ENCODE measurements at places on chromosomes 2 and 18. TPM values are rescaled to one million over a fixed set of nuclear protein-coding genes. Genes with fewer than 3 reads are reported as not detected.

Gene GCG
- not detected for total RNA-seq

Gene C2orf78
- not detected for total RNA-seq

Gene RAB6C
- total RNA-seq = not detected

Gene EVX2
- total RNA-seq = not detected

Gene IL1R2
- total RNA-seq = not detected

Gene ALPI
- total RNA-seq = not detected

Gene RAX
- total RNA-seq = not detected

Gene HOXD8
- total RNA-seq = not detected

Gene BUB1
- total RNA-seq = 67.8 TPM

Gene NMUR1
- not detected for total RNA-seq

Gene LHCGR
- not detected for total RNA-seq

Gene PMAIP1
- total RNA-seq = 15.7 TPM

Gene UGT1A7
- not detected for total RNA-seq

Gene CYTIP
- total RNA-seq = 0.13 TPM

Gene ANKMY1
- total RNA-seq = 8.9 TPM

Gene ERBB4
- total RNA-seq = 0.13 TPM

Gene RNF103
- 36.6 TPM for total RNA-seq

Gene PGAP1
- 26.9 TPM for total RNA-seq

Gene ANKRD23
- total RNA-seq = 1.7 TPM

Gene MGAT5
- 67.8 TPM for total RNA-seq

Gene FBXO41
- 0.66 TPM for total RNA-seq

Gene LRRFIP1
- 209 TPM for total RNA-seq

Gene UGT1A10
- total RNA-seq = not detected

Gene CDKL4
- 0.86 TPM for total RNA-seq

Gene NPHP1
- 6.1 TPM for total RNA-seq

Gene TFPI
- 498 TPM for total RNA-seq

Gene REG3G
- total RNA-seq = not detected

Gene GALNT5
- not detected for total RNA-seq

Gene CXCR1
- not detected for total RNA-seq

Gene CAPN14
- under 0.01 TPM for total RNA-seq

Gene HAAO
- not detected for total RNA-seq

All from thoracic aorta endothelial cell (primary cell).